Cardiac muscle cell (in vitro differentiated cells and primary cell): ENCODE measurements at places on chromosomes 1 and 21. TPM values are rescaled to one million over a fixed set of nuclear protein-coding genes. Genes with fewer than 3 reads are reported as not detected.
A peak's percentile ranks its signal among the peaks of the same experiment; 100 is the strongest.

LCE3D gene
- not detected in 2 replicates for total RNA-seq

FAM72A gene
- total RNA-seq = 2.8 and 9.6 TPM in 2 replicates

SHE gene
- total RNA-seq = 2.1 and 2.7 TPM in 2 replicates

CASP9 gene
- total RNA-seq = 83.9 and 96.1 TPM in 2 replicates

TARDBP gene
- 67.0 and 102 TPM in 2 replicates for total RNA-seq

DNA sequence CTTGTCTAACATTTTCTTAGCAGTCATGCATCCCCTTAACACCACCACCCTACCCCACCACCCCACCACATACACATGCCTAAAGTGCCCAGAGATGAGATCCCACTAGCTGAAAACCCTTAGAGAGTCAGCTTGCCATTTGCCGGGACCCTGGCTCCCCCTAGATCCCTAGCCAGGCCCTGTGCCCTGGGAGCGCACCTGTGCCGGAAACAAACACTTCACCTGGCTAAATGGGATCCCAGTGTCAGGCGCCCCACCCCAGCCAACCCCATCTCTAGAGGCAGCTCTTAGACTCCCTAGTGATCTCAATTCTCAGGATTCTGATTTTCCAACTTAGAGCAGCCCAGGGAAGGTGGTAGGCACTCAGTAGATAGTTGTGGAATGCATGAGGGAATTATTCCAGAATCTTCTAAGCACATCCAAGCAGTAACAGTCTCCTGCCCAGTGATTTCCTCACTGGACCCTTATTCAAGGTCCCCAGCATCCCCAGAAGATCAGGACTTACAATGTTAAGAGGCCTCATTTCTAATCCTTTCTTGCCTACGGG is 105.2 kb downstream of the LAMC2 start:
- DNase-seq = no peak

GRCh38 chr21:44867464-44867863 is 6.0 kb downstream of the PTTG1IP start:
- DNase-seq = no peak

GRCh38 chr1:61743716-61744580 is 1.7 kb downstream of the PATJ start:
- no peak for DNase-seq

DNA sequence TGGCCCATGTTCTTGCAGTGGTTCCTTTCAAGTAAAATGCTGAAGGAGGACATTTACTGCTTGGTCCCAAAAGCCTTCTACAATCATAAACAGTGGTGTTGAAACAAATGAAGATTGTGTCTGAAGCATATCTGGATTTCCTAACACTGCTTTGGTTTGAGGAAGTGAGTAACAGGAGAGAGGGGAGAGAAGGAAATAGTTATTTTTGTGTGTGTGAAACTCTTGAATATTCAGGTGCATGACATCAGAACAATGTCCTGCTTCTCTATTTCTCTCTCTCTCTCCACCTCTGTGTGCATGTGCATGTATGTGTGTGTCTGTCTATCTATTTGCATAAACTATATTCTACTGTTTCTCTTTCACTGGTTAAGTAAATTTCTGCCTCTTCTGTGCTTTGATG is 61.4 kb upstream of the TNFSF18 start:
- DNase-seq = peak; percentile 71

DNA sequence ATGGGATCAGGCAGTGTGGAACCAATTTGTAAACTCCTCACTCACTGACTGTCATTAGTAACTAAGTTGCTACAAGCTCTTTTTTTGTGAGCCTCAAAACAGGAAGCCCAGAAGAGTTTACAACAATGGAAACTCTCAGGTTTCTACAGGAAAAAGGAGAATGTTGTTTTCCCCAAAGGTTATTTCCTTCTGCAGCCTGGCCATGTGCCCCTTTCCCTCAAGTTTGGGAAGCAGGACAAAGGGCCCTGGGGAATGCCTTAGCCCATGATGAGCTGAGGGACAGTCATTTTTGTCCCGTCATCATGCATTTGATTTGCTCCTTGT is 395.9 kb downstream of the KIF26B start:
- DNase-seq = no peak
